ENCODE measurements at places on chromosomes 12 and 14.

- DNase-seq = no peak
Observed at GRCh38 chr14:70726651-70727375, 82.5 kb downstream of the MAP3K9 start.

- DNase-seq = no peak
Observed at GRCh38 chr12:60262378-60262777, 666.5 kb downstream of the SLC16A7 start.

GRCh38 chr12:7229741-7230140 lies 40.3 kb downstream of the PEX5 start:
- DNase-seq = no peak

DNA sequence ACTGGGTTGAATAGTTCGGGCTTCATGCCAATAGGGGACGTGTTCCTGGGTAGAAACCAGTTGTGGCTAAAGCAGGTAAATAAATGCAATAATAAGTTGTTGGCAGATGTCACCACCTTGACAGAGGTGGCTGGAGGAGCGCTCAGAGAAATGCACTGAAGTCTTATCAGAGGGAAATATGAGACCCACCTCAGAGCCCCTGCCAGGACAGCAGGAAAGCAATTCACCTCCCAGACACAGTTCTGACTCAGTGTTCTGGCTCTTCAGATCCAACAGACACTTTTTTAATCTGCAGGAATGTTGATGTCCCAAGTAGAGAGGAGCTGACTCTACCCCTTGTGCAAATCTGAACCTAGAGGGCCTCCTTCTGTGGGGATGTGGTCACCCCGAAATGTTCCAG lies 687.1 kb upstream of the FBXO33 start:
- no peak for DNase-seq

DNA sequence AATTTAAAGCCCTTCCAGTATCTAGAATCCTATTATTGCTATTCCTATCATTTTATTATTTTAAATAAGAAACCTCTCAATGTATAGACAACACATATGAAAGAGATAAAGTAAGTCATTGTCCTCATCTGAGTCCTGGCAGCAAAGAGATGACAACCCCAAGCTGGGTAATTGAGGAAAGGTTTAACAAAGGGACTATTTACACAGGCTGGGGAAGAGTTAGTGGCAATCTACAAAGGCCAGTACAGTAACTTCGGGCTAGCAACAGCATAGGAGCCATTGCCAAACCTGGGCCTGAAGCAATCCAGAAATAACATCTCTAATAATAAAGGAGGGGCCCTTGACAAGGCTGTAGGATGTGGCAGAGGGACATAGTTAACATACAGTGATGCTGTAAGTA lies 11.2 kb downstream of the PDE6H start:
- DNase-seq = no peak

DNA sequence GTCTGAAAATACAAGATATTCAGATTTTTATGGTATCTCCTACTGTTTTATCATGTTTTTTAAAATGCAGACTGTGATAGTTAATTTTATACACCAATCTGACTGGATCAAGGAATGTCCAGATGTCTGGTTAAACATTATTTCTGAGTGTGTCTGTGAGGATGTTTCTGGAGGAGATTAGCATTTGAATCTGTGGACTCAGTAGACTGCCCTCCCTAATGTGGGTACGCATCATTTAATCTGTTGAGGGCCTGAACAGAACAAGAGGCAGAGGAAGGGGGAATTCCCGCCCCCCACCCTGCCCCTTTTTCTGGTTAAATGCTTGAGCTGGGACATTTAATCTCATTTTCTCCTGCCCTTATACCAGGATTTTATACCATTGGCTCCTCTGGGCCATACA lies 72.1 kb downstream of the AVPR1A start:
- DNase-seq = no peak

GRCh38 chr14:99317231-99318090 lies 45.5 kb upstream of the BCL11B start:
- no peak for DNase-seq

- DNase-seq = no peak
Observed at GRCh38 chr12:103546959-103547358, 40.1 kb upstream of the STAB2 start.

GRCh38 chr14:93109572-93110481 lies 5.9 kb downstream of the ITPK1 start:
- DNase-seq = no peak

DNA sequence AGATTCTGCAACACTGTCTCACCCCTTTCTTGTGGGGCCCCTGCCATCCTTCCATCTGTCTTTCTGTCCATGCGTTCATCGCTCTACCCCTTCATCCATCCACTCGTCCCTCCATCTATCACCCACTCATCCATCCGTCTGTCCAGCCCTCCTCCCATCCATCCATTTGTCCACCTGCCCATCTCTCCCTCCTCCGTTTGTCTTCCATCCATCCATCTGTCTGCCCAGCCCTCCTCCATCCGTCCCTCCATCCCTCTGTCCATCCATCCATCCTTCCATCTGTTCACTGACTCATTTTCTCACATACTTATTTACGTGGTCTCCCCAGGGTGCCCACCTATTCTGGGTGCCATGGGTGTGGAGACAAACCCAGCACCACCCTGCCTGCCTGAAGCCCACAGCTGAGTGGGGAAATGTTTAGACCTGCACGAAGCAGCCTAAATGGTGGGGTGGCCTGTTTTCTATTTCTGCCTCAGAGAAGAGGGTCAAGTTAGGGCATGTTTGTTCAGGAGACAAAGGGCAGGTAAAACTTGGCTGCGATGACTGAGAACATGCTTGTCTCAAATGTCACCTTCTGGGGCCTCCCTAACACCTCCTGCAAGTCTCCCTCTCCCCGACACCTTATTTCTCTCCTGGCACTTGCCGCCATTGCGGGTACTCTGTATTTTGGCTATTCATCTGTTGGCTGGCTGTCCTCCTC lies 2.8 kb upstream of the SLC25A47 start:
- DNase-seq = no peak

DNA sequence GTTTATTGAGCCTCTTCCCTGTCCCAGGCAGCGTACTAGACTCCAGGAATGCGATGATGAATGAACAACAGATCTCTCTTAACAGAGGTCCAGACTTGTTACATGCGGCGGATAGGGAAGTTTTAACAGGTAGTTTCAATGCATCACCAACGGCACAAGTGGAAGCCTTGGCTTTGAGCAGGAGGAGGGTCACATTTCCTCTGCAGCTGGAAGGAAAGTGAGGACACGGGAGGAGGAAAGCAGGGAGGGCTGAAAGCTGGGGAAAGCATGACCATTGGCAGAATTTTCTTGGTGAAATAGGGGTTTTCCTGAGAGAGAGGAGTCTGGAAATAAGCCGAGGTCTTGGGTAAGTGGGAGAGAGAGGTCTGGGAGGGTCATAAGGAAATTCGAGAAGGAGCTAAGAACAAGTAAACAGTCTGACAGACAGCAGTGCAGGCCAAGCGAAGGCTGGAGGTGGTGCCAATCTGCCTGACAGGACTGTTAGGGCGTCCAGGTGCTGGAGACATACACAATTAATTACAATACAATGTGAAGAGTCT lies 15.4 kb downstream of the BHLHE41 start:
- no peak for DNase-seq

- DNase-seq = no peak
Observed at GRCh38 chr14:95215094-95215725, 57.9 kb upstream of the DICER1 start.

GRCh38 chr12:43407816-43408645 lies 144.0 kb downstream of the ADAMTS20 start:
- no peak for DNase-seq

- DNase-seq = no peak
Observed at GRCh38 chr12:111057701-111058425, 137.5 kb upstream of the MYL2 start.

GRCh38 chr12:132148368-132149045 lies 4.2 kb downstream of the NOC4L start:
- DNase-seq = no peak

- no peak for DNase-seq
Observed at GRCh38 chr12:71710276-71711125, 24.6 kb downstream of the TMEM19 start.

- no peak for DNase-seq
Observed at GRCh38 chr12:68481181-68481941, 129.3 kb upstream of the RAP1B start.

DNA sequence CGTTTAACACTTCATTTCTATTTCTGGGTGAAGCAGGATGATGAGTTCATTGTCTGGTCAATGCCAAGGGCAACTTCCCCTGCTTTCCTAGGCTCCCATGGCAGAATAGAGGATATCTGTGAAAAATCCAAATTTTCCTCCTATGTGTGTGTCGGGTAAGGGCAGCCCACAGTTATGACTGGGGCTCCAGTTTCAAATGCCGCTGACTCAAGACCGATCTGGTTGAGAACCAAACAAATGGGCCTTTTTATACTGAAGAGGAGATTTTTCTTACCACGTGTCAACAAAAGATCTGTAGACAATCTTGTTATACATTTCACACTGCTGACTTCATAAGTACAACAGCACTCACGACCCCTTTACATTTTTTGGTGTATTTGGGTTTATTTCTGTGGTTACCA lies 120.8 kb downstream of the CHST11 start:
- DNase-seq = no peak

DNA sequence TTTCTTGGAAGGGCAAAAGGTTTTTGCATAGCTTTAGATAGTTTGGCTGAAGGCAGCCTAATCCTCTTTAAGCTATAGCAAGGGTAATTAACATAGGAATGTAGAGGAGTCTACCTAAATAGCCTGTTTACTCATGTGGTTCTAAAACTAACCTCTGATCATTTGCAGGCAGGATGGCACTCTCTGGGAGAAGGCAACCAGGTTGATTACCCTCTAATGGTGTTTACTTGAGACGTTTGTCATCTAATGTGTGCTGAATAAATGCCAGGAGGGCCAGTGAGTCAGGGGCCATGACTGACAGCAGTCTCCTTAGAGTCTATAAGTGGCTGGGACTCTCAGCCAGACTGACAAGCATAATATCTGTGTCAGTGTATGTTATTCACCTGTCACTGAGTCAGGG lies 286.4 kb downstream of the PCNX1 start:
- DNase-seq = no peak

DNA sequence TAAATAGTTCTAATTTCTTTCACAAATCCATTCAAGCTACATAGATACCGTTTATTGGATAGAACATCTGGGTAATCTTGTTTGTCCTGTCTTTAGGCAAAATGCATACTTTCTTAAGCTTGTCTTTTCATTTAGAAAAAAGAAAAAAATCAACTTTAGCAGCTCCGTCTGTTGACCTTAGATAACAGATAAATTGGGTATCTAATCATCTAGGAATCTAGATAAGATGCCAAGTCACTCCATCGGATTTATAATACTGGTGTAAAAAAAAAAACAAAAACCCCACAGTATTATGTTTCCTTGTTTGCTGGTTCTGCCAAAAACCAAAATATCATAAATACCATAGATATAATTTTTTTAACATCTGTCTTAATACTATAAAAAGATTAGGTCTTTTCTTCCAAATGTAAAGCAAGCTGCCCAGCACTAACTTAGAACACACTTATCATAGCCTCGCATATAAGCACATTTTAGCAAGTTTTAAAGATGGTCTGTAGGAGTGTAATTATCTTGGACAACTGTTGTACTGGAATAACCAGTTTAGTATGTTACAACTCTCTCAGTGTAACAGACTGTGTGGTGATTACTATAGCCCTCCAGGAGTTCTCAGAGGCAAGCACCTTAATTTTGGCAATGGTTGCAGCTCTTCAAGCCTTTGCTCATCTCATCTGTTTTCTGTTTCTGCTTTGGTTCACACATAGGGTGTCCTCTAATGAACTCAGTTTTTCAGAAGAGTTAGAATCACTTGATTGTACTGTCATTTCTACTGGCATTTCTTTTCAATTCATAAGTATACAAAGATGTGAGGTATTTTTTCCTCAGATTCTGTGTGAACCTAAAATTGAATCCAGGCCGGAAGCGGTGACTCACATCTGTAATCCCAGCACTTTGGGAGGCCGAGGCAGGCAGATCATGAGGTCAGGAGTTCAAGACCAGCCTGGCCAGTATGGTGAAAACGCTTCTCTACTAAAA lies 83.1 kb downstream of the ANO6 start:
- no peak for DNase-seq

DNA sequence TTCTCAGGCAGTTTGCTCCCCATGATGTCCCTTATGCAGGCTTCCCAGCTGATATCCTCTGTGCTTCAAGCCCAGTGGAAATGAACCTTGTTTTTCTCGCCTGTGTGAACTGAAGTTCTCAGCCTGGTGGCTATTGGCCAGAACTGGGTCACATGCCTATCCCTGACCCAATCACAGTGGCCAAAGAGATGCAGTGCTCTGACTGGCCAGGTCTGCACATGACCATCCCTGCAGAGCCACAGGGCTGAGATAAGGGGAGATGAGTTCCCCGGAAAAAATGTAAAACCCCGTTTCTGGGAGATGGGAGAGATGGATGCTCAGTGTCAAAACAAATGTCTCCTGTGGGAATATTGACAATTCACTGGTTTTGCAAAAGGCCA lies 34.7 kb upstream of the FZD10 start:
- no peak for DNase-seq

DNA sequence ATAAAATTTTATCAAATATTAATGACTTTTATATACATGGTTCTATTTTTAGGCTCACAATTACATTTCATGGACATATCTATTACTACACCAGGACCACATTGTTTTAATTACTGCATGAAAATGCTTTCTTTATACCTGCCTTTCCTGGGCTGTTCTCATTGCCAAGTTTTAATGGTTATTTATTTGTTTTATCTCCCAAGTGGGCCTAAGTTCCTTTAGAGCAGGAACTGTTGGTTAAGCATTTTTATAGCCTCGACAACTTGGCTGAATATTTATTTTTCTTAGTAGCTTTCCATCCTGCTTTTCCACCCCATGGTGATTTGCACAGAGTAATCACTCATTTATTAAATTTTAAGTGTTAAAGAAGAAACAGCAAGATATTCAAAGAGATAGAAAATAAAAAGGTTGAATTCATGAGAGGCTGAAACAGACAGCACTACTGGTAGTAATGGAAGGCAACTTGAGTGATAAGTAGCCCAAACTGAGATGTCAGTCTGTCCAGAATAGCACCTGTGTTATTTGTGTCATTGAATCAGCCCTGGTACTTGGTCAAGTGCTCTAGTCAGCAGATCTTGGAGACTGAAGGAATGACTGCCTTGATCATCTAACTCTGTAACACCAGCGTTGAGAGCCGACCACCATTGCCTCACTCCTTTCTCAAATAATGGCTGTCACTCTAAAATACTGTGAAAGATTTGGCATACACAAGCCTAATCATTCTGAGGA lies 119.1 kb upstream of the EGLN3 start:
- DNase-seq = no peak
